Coronary artery (tissue), 2 donors: ENCODE measurements at places on chromosomes 6 and 20.

DNA sequence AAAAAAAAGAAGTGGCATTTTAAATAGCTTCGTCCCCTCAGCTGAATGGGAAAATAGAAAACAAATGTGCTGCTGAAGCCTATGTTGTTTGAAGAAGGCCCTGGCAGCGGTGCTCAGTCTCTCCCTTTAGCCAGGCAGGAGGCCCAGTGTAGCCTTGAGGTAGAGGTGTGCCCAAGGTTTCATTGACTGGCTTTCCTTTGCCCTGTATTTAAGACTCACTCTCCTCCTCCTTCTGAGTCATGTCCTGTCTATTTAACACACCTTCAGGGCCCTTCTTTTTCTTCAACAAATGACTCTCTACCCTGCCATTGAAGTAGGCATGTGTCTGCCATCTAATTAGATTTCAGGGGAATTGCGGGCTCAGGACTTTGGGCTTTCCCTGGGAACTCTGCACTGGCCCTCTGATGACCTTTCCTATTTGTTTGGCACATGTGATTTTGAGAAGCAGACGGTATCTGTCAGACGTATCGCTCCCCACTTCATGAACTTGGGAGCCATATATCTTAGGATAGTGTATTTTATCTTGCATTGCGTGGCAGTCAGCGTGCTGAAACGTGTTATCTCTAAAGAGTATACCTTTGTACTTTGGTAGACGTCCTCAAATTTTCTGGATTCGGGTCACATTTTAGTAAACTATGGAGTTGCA, 4.3 kb downstream of the TJAP1 start:
- no peak for DNase-seq

GRCh38 chr6:148463671-148464070, 121.0 kb downstream of the SASH1 start:
- no peak for DNase-seq

GRCh38 chr6:24640166-24640565, 5.8 kb downstream of the KIAA0319 start:
- no peak for DNase-seq

DNA sequence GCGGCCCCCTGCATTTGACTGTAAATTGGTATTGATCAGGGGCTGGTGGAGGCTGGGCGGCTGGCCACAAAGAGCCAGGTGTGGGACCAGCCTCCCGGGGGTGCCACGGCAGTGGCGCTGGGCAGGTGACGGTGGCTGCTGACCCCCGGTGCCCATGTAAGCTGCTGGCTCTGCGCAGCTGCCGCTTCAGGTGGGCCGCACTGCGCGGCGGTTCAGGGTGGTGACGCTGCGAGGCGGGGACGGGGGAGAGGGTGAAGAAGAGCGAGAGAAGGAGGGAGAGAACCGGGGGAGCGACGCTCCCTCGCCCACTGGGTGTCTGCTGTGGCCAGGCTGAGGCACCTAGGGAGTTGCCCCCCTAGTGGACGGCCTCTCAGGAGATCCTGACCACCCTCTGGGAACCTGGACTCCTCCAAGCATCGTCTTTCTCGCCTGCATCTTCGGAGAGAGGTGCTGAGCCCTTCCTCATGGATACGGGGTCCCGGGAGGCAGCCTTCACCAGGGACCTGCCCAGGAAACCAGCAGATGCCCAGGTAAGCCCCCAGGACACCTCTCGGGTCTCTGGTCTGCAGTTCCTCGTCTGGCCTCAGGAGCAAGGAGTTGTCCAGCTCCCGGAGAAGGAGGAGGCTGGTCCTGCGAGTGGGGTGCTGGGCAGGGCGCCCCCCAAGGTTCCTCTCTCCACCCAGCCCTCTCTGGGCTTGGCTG, 77.5 kb upstream of the GATA5 start:
- no peak for DNase-seq

GRCh38 chr20:47040506-47041125, 146.0 kb downstream of the EYA2 start:
- no peak for DNase-seq

- DNase-seq, result no peak
Observed at GRCh38 chr20:14924433-14924832, 587.0 kb upstream of the FLRT3 start.

DNA sequence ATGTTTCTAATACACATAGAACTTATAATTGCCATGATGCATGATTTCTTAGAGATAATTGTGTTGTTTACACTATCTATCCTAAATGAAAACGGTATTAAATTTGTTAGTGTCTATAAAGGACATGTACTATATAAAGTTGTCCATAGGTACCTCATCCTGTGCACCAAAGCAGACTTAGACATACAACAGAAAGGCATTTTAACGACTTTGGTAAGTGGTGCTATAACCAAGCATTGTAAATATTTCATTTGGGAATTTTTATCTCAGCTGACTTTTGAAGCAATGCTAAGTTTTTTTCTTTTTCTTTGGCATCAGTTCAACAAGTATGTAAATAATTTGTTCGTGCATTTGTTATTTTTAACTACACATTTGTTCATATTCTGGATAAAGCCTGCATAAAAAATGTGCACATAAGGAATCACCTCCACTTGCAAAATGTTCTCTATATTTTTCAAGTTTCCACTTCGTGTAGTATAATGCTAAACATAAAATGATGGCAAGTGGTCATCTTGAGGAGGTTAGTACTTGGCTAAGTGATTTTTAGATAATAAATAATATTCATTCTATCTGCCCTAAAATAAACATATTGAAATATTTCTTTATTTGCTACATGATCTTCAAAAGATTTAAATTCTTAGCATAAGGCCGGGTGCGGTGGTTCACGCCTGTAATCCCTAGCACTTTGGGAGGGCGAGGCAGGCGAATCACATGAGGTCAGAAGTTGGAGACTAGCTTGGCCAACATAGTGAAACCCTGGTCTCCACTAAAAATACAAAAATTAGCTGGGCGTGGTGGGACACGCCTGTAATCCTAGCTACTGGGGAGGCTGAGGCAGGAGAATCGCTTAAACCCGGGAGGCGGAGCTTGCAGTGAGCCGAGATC, 6.3 kb upstream of the GJA1 start:
- DNase-seq, result no peak
